ENCODE measurements at places on chromosomes 3 and 15.

- no peak for DNase-seq
Observed at GRCh38 chr3:172739462-172739861, 11.1 kb upstream of the ECT2 start.

- DNase-seq = no peak
Observed at GRCh38 chr15:98776607-98777281, 128.4 kb downstream of the IGF1R start.

GRCh38 chr3:71725271-71725991 lies at the start of gene EIF4E3:
TSS of gene EIF4E3 (minus strand) at chr3:71725402. CDS start at chr3:71725367, 35 bp downstream.
- DNase-seq = peak; percentile 27

DNA sequence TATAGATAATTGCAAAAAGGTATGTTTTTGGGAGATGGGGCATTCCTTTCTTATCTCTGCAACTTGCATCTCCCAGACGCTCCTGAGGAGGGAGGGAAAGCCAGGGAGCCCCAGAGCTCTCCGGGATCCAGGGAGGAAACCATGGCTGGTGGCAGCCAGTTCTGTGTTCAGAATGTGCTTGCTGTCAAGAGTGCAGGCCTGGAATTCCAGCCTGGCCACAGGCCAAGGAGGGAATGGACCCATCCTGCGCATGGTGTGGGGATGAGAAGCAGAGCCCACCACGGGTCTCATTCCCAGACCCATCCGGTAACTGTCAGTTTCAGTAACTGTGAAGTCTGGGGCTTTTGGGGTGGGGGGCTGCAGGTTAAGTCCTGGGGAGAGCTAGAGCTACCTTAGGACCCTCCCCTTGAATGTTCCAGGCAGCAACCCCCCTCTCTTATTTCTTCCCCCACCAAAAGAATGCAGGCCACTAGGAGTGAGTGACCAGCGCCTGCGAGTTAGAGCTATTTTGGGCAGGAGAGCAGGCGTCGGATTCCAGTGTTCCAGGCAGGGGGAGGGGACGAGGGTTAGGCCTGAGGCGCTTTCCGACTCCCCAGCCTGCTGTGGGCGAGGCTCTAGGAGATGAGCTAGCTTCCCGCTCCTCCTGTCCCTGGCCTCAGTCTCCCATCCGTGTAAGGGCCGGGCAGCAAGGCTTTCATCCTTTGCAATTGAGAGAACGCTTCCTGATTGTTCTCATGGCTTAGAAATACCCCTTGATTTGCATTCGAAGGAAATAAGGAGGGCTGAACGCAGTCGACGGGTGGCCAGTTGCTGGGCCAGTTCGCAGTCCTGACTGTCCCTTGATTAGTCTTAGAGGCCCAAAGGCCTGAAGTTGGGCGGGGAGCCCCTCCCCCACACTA lies 781 bp upstream of the DAG1 start:
- peak; percentile 59 for DNase-seq

DNA sequence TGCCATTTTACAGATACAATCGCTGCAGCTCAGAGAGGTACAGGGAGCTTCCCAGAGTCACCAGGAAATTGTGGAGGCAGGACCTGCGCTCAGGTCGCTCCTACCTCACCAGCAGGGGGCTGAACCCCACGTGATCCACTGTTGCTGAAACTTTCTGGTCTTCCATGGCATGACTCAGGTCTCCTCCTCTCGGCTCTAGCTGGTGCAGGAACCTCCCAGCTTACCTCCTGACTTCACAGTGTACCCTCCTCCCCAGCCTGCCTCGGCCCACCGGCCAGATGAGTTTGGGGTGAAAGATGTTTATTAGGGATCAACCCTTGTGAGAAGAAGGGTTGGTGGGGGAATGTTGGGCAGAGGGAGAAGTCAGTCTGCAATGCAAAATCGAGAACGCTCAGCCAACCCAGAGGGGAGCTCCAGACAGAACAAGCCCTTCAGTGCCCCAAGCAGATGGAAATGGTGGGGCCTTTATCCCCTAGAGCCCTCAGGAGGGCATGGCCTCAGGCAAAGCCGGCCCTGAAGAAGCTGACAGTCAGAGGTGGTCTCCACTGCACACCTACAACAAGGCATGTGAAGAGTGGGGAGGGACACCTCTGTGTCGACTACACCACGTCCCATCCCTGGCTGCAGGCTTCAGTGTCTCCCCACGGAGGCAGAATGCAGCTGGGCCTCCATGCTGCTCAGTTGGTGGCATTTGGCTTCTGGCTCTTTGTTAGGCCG lies 118.6 kb upstream of the PRR20G start:
- no peak for DNase-seq

DNA sequence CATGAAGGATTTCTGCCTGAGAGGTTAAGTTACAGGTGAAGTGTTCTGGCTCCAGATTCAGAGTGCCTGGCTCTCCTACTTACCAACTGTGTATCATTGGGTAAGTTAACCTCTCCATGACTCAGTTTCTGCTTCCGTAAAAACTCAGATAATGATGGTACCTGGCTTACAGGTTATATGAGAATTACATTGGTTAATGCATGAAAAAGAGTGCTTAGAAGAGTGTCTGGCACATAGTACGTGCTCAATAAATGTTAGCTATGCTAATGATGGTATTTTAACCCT lies 23.8 kb downstream of the CFAP161 start:
- no peak for DNase-seq

GRCh38 chr3:113167825-113168801 lies 43.2 kb upstream of the BOC start:
- DNase-seq = no peak

GRCh38 chr3:40162616-40163015 lies 146.9 kb upstream of the EIF1B start:
- no peak for DNase-seq

- DNase-seq = no peak
Observed at GRCh38 chr3:12190221-12190807, 31.6 kb upstream of the TIMP4 start.

DNA sequence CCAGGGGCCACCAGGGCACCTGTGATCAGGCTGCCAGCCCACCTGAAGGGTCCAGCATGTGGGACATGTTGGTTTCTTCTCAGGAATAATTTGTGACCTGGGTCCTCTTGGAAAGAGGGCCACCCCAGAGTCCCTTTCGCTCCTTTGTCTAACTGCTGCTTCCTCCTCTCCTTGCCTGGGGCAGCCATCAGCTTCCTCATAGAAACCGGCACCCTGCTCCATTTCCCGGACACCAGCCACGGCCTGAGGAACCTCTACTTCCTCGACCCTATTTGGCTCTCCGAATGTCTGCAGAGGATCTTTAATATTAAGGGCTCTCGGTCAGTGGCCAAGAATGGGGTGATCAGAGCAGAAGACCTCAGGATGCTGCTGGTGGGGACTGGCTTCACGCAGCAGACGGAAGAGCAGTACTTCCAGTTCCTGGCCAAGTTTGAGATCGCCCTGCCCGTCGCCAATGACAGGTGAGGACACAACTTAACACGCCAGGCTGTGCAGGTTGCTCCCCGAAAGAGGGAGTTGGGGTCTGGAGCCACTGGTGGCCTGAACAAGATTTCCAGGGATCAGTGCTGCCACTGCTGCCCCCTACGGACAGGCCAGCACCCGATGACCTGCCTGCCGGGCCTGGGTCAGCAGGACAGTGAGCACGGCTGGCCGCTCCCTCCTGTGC lies 109.7 kb downstream of the LRRK1 start:
- DNase-seq = peak; percentile 4

GRCh38 chr3:143001034-143001368 lies 369 bp upstream of the U2SURP start:
- DNase-seq = no peak

DNA sequence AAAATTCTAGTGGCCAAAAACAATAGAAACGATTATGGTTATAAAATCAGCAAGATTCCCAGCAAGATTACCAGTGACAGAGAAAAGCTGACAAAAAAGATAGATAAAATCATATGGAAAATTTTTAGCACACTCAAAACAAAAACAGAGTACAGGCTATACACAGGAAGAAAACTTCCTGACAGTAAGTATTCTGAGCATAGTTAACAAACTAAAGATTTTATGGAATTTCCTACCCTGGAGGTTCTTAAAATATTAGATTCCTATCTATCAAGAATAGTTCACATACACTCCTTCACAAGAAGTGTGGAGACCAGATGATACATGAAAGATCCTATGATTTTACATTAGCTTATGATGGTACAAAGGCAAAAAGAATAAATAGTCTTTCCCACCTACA lies 50.8 kb downstream of the ZNF148 start:
- no peak for DNase-seq

GRCh38 chr3:152196782-152197181 lies 71.9 kb upstream of the MBNL1 start:
- DNase-seq = no peak

GRCh38 chr3:37882711-37883110 lies 21.0 kb downstream of the CTDSPL start:
- no peak for DNase-seq

DNA sequence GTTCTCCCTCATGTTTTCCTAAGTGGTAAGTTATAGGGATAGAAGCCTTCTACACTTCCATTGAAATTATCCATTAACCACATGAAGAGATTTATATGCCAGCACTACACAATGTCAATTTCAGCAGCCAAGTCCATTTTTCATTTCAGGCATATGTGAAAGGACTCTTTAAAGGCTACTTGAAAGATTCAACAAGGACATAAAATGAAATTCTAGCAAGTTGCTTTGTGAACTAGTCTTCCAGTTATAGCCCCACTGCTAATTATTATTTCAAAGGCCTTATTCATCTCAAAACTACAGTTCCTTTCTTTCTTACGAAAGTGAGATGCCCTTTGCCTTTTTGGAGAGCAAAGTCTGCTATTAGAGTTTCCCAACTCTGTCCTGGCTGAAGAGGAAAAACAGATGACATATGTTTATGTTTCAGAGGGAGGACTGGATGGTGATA lies 66.0 kb upstream of the SLC2A2 start:
- DNase-seq = no peak

GRCh38 chr3:53324105-53324504 lies 23.2 kb downstream of the DCP1A start:
- DNase-seq = no peak

GRCh38 chr15:33132722-33133345 lies 61.7 kb downstream of the FMN1 start:
- no peak for DNase-seq

DNA sequence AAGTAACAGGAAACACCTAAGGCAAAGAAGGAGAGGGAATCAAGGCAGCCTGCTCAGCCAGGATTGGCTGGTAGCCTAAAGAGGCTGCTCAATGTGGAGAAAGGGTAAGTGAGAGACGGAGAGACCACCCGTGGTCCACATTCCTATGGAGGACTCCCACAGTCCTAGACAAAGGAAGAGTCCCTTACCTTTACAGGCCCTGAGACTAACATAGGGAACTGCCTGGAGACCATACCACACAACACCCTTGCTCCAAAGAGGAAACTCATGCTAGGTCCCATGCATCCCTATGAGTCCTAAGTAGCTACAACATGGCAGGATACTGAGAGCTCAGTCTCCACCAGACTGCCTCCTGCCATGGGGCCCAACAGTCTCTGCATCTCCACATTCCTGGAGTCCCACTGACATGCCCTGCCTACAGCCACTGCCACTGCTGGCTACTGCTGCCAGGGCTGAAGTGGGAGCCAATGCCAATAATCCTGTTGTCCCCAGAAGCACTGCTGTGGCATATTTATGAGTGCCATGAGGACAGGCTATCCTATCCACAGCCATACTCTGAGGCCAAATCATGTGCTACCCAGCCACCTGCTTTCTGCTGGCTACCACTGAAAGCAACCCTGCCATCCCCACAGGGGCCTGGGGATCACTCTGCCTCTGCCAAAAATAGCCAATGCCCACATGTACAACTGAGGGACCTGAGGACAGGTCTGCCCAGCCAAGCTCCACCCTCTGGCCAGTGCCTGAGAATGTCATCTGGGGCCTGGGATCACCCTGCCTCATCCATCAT lies 45.0 kb downstream of the COPS2 start:
- no peak for DNase-seq

- no peak for DNase-seq
Observed at GRCh38 chr3:143236226-143236964, 116.8 kb downstream of the CHST2 start.

- peak; percentile 65 for DNase-seq
Observed at GRCh38 chr3:19934098-19934566, at the start of gene EFHB. TSS of gene EFHB (minus strand) at chr3:19934217. CDS start at chr3:19934018, 199 bp downstream.

- DNase-seq = no peak
Observed at GRCh38 chr3:168156479-168156878, 60.8 kb upstream of the GOLIM4 start.

- peak; percentile 57 for DNase-seq
Observed at GRCh38 chr15:100973351-100974111, 54.4 kb downstream of the LRRK1 start.

- no peak for DNase-seq
Observed at GRCh38 chr3:77459926-77460325, 420.0 kb downstream of the ROBO2 start.

DNA sequence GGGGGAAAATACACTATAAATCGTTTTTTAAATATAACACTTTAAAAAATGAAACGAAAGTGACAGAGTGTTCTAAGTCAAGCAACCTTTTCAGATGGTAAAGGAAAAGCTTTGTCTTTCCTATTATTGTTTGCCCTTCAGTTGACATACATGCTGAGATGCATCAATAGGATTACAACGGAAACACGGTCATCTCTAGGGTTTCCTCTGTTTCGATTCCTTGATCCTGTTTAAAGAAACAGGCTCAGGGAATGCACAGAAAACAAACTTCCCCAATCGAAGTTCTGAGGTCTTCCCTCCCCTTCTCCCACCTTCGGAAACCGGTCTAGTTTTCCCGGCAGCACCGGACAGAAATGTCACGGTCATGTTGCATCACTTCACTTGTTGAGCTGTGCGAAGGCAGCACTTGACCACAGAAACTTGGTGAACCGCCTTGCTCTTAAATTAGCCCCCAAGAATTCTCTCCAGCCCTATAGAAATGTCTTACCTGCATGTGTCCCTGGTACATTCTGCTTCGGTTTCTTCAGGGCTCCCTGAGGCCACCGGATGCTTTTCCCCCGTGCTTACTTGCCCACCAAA lies 556 bp downstream of the PEX5L start:
- DNase-seq = no peak

DNA sequence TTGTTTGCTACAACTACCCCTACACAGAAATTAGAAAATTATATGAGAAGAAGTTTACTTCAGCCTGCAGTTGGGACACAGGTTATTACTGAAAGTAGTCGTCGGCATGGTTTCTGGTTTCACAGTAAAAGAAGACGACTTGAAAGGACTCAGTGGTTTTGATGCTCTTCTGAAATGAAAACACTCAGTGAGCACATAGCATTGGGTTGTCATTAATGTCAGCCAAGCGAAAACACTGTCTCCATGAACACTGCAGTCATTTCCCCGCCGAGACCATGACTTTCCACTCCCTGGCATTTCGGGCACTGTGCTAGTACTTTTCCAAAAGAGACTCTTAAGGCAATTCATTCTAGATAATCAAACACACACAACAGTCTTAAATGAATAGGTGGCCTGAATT lies 69.2 kb upstream of the ICE2 start:
- no peak for DNase-seq

DNA sequence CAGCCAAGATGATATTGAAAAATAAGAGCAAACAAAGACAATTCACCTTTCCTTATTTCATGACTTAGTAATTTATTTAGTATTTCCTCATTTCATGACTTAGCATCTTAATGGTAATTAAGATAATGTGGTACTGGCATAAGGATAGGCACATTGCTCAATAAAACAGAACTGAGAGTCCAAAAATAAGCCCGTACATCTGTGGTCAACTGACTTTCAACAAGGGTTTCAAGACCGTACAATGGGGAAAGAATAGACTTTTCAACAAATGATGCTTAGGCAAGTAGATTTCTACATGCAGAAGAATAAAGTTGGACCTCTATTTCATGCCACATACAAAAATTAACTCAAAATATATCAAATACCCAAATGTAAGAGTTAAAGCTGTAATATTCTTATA lies 603 bp upstream of the PYDC2 start:
- no peak for DNase-seq
